ENCODE measurements at places on chromosomes 13 and 19. TPM values are rescaled to one million over a fixed set of nuclear protein-coding genes. Genes with fewer than 3 reads are reported as not detected.

ZNF566 gene
- total RNA-seq = 6.8 TPM

GJB2 gene
- 0.25 TPM for total RNA-seq

KLK8 gene
- total RNA-seq = not detected

GRCh38 chr13:25904830-25905229, 147.0 kb downstream of the SHISA2 start:
- H3K27ac ChIP-seq = no peak overlapping the region
- DNase-seq = no peak
- no peaks in the 10 kb centered on the region for H3K27me3 ChIP-seq
- no peaks in the 10 kb centered on the region for H3K36me3 ChIP-seq
- peaks cover 52% of the 10 kb centered on the region for H3K4me1 ChIP-seq
- no peak overlapping the region for H3K4me3 ChIP-seq

- H3K4me3 ChIP-seq = no peak overlapping the region
- no peaks in the 10 kb centered on the region for H3K27me3 ChIP-seq
- H3K36me3 ChIP-seq = peaks cover 17% of the 10 kb centered on the region
- peaks cover 20% of the 10 kb centered on the region for H3K4me1 ChIP-seq
- no peak for DNase-seq
Measured at GRCh38 chr19:17219286-17219685, 4.1 kb downstream of the USE1 start.

DNA sequence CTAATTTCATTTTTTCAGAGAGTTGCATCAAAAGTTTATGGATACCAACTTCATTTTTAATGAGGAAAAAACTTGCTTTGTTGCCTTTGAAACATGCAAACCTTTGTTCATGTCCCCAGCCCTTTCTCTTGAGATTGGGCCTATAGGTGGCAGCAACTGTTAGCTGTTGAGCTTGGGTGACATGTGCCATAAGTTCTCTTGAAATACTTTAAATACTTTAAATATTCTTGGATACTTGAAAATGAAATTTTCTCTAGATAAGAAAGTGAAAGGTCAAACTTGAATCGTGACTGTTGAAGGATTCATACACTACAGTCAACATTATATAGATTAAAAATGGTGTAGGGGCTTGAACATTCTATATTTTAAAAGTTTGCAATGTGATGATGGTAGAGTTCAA, 294.9 kb downstream of the NDFIP2 start:
- H3K36me3 ChIP-seq = no peaks in the 10 kb centered on the region
- no peak overlapping the region for H3K4me3 ChIP-seq
- H3K27ac ChIP-seq = no peak overlapping the region
- DNase-seq = no peak
- H3K4me1 ChIP-seq = no peaks in the 10 kb centered on the region
- H3K27me3 ChIP-seq = no peaks in the 10 kb centered on the region

DNA sequence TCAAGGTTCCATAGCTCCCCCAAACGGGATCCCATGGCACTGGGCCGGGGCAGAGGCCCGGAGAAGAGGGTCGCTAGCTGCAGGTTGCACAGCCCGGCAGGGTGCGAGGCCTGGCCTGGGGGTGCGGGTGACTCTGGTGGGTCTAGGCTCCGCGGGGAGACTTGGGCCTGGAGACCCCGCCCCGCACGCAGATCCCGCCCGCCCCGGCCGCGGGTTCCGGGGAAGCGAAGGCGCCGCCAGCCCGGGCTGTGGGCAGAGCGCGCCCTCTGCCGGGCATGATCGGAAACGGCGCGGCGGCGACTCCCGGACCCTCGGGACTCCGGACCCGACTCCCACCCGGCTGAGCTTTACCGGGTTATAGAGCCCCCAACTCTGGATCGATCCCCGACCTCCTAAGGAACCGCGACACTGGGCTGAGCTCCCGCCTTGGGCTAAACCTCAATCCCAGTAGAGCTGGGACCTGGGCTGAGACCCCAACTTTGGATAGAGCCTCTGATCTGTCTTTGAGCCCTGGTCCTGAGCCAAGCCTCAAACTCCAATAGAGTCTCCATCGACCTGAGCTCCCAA, 3.1 kb upstream of the TNFAIP8L1 start:
- H3K4me1 ChIP-seq = peaks cover 57% of the 10 kb centered on the region
- H3K27ac ChIP-seq = no peak overlapping the region
- peak; percentile 86 for DNase-seq
- H3K36me3 ChIP-seq = peaks cover 2% of the 10 kb centered on the region
- H3K4me3 ChIP-seq = peak overlapping the region; percentile 59
- H3K27me3 ChIP-seq = no peaks in the 10 kb centered on the region

DNA sequence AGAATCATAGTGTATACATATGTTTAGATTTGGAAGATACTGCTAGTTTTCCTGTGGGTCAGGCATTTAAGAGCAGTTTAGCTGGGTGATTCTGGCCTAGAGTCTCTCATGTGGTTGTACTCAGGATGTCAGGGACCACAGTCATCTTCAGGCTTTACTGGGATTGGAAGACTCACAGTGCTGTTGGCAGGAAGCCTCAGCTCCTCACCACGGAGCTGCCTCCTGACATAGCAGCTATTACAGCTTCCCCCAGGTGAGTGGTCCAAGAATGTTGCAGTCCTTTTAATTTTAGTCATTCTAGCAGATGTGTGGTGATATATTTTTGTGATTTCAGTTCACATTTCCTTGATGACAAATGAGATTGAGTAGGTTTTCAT, 16.9 kb upstream of the GPR18 start:
- no peak overlapping the region for H3K4me3 ChIP-seq
- peaks cover 65% of the 10 kb centered on the region for H3K4me1 ChIP-seq
- peak overlapping the region; percentile 16 for H3K27ac ChIP-seq
- H3K36me3 ChIP-seq = peaks cover 18% of the 10 kb centered on the region
